RKO (cell line): ENCODE measurements at places on chromosomes 16 and 17.

- peak; percentile 22 for DNase-seq
Observed at GRCh38 chr17:35841505-35841904, 27.2 kb downstream of the HEATR9 start.

DNA sequence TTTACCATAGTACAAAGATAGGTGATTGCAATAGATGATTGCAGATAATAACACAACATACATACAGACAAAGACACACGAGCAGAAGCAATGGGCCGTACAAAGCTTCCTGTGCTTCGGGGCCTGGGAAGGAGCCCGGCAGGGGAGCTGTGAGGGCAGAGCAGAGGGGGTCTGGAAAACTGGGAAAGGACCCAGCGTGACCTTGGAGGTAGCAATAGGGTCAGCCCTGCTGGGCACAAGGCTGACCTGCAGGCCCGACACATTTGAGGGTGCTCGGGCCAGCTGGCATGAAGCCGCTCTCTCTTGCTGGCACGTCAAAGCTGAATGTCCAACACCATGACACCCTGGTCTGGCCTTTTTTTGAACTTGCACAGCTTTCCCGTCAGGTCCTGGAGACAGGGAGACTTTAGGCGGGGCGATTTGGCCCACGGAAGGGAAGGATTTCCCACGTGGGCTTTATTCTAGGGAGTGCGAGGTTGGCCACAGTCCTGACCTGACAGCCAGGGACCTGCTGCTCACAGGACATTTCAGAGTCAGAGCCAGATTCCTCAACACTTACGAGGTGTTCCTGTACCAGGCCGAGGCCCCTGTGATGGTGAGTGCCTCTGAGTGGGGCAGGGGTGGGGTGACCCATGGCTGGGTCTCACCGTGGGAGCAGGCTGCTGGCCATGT, 83.2 kb downstream of the NTN1 start:
- no peak for DNase-seq

- no peak for DNase-seq
Observed at GRCh38 chr17:27315322-27315721, 21.4 kb downstream of the WSB1 start.

DNA sequence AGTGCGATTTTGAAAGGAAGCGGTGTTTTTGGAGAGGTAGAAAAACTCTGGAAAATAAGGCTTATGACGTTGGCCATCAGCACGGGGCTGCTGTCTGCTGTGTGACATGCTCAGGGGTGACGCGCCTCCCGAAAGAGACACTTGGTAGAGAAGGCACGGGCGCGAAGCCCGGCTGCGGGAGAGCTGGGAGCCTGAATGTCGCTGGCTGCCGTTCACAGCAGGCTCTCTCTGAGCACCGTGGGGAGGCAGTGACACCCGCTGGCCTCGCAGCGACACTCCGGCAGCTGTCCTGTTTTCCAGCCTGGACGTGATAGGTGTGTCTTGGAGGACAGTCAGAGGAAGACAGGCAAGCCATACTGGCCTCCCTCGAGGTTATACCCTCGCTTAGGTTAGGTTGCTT, 759.1 kb upstream of the RBFOX1 start:
- DNase-seq, result peak; percentile 0

- no peak for DNase-seq
Observed at GRCh38 chr17:38942696-38943334, 17.4 kb downstream of the LASP1NB start.

DNA sequence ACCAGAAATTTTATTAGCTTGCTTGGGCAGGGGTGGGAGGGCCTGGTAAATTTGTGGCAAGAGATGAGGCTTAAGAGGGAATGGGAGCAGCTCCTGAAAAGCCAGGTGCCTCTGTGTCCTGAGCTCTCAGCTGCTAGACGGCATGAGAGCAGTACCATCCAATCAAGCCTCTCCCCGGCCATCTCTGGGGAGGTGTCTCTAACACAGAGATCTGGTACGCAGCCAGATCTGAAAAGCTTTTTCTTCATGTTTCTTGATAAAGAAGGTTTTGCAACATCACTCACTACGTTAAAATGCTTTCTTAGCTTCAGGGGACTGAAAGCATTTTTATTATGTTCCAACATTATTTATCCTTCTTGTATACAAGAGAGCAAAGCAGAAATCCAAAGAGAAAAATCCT, 488.2 kb downstream of the RBFOX1 start:
- DNase-seq, result no peak

GRCh38 chr17:50479522-50480141, 972 bp downstream of the RSAD1 start:
- peak; percentile 95 for DNase-seq

DNA sequence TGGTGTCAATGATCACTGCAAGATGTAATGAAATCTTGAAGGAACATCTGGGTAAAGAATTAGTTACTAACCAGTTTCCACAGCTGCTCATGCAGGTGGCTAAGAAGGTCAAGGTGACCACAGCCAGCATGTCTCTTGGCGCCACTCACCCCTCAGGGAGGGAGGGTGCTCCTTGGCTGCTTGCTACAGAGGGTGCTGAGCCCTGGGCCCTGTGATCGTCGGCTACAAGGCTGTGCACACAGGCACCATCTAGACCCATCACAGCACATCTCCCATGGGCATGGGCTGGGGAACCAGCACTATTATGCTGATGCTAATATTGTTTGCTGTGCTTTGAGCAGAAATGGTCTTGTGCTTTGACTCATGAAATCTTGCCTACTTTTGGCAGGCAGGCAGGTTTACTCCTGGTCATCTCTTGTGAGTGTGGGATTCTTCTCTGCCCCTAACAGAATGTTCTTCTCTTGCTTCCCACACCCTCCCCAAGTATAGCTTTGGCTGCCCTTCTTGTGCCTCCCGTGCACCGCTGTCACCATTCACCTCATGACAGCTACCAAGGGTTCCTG, 36.4 kb downstream of the TXNDC11 start:
- DNase-seq, result no peak

DNA sequence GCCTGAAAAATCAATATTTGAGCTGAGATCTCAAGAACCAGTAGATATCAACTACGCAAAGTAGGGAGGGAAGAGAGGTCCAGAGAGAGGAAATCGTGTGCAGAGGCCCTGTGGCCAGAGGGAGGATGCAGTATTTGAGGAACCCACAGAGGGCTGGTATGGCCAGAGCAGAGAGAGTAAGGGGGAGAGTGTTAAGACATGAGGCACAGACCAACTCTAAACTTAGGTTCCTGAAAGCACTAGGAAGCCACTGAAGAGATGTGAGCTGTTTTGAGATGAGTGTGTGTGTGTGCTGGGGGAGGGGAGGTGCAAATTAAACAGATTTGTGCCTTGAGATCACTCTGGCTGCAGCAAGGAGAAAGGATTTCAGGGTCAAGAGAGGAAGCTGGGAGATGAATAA, 10.9 kb downstream of the SLC13A2 start:
- DNase-seq, result no peak

- DNase-seq, result no peak
Observed at GRCh38 chr16:23055481-23055880, 93.8 kb downstream of the USP31 start.

DNA sequence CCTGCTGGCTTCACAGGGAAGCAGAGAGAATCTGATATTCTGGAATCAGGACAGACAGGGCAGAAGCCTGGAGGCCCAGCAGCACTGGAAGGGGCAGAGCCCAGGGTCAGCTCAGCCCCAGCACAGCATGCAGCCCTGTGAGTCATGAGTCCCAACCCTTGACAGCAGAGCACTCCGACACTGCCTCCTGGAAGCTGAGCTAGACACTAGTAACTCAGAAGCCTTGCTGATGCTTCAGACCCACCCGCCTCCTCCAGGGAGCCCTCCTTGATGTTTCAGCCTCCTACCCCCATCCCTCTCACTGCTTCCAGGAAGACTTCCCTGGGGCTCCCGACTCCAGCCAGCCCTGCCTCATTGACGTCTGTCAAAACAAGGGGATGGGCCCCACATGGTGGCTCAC, 6.9 kb downstream of the CAMKK1 start:
- DNase-seq, result peak; percentile 58

GRCh38 chr16:65781363-65781762, 585.1 kb upstream of the CDH5 start:
- DNase-seq, result no peak

DNA sequence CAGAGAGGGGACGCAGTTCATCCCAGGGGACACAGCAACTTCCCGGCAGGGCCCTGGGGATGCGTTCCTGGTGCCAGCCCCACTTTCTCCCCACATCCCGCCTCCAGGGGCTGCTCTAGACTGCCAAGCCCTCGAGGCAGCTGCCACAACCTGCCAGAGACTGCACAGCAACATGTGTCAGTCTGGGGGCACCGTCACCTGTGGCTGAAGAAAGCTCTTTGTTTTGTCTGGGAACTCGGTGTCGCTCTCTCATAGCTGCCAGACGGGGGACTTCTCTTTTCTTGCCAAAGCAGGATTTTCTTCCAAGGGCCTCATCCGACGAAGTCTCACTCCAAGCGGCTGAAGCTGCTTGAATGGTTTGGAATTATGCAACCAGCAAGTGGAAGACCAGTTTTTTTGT, 43.7 kb downstream of the COTL1 start:
- DNase-seq, result no peak

- no peak for DNase-seq
Observed at GRCh38 chr16:49019081-49019633, 262.5 kb downstream of the CBLN1 start.

DNA sequence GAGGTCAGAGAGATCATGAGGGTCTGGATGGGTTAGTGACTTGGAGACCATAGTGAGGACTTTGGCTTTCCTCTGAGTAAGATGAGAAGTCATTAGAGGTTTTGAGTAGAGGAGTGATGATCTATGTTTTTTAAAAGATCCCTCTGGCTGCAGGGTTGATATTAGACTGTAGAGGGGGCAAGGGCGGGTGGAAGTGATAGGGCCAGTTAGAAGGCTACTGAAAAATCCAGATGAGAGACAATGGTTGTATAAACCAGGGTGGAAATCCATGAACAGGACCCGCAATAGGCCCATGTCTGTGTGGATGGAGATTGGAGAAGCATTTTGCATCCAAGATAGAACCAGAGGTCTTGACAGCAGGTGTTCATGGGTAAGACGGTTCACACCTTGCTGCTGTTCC, 9.8 kb downstream of the ITGAL start:
- DNase-seq, result no peak

- no peak for DNase-seq
Observed at GRCh38 chr17:80946449-80946848, 45.2 kb upstream of the CHMP6 start.

DNA sequence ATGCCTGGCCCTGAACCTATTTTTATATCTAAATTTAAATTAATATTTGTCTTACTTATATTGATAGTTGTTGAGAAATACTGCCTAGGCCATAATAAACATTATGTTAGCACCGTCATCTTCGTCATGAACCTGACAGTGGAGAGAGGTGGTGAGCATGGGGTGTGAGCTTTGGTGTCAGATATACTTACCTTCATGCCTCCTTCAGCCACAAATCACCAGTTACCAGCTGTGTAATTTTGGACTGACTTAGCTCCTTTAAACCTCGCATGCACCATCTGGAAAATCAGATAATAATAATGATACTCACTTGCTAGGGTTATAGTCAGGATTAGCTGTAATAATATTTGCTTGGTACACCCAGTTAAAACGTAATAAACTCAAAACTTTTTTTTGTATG, 35.0 kb downstream of the SNX29 start:
- no peak for DNase-seq

DNA sequence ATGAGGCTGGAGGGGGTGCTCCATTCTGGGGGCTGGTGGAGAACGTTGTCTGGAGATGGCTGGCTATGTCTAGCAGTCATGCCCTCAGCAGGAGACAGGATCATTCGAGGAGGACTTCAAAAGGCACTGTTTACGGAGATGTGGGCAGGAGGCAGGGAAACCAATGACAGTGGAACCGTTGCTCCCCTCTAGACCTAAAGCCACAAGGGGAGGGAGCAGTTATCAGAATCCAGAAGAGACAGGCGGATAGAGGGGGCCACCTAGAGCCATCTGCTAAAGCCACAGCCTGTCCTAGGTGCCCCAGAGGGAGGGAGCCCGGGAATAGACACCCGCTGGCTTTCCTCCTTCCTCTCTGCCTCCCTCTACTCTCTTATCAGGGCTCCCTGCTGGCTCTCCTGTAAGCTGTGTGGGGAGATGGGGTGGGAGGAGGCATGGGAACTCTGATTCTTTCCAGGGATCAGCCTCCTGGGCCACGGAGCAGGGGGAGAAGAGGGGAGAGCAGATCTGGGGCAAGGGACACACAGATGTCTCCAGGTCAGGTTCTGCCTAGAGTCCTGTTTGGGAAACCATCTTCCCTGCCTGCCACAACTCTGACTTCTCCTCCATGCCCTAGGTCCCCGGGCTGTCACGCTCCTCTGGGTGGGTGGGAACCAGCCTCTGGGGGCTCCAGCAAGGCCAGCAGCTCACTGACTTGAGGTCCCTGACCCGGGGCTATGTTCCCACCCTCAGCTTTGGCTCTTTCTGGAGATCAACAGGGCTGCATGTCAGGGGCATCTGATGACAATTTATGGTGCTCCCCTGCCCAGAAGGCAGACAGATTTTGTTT, 42.3 kb downstream of the IRX3 start:
- no peak for DNase-seq

DNA sequence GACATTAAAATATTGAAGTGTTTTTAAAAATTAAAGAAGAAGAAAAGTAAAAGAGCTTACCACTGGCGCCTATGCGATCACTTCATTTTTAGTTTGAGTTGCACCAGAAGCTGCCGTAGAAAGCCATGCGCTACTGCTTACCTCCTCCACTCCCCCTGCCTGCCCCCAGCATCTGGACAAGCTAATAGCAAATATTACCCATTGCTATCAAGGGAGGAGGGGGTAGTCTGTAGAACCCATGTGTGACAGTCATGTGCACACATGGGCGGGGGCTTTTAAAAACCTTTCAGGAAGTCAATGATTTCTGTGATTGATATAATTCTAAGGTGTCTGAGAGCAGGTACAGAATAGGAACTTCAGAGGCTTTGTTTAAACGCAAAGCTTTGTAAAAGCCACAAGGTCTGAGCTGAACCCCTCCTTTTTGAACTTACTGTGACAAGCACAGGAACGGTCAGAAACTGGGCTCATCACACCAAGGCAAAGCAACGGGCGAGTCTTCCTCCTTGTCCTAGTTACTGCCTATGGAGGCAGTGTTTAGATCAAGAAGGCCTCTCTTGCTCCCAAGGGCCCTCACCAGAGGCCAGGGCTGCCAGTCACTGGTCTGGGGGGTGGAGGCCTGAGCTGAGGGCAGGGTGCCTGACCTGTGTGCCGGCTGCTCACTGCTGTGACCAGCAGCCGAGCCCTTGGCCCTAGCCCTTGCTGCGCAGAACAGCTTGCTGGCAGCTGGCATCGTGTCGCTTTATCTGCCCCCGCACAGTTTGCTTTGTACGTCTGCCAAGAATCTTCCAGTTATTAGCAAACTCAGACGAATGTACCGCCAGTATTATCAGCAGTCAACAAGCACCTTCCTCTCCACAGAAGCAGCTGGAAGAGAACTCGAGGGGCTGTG, 15.0 kb downstream of the GINS2 start:
- DNase-seq, result no peak

- peak; percentile 65 for DNase-seq
Observed at GRCh38 chr16:77191259-77191969, 424 bp downstream of the MON1B start.
